ENCODE measurements at places on chromosomes 5 and 9.

- peak; percentile 27 for DNase-seq
Observed at GRCh38 chr9:87725900-87726709, at the start of gene CTSL. Gene CTSL, plus strand, starts transcription at chr9:87726119. Its CDS starts 1,485 bp downstream, at chr9:87727604.

DNA sequence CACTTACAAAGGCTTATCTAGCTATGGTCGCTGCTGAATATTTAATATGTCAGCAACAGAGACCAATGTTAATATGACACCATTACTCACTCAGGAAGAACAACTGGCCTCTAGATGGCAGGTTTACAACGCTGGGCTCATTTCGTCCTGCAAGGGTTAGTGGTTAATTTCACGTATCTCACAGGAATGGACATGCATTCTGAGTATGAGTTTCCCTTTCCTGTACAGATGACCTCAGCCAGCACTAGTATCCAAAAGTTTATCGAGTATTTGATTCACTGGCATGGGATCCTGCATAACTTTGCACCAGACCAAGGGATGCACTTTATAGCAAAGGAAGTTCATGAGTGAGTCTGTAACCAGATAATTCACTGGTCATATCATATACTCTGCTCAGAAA, 8.7 kb upstream of the TRPC7 start:
- DNase-seq, result no peak

- DNase-seq, result peak; percentile 63
Observed at GRCh38 chr9:112487008-112487798, 576 bp downstream of the KIAA1958 start.

GRCh38 chr5:132760601-132761317, 13.5 kb downstream of the CCNI2 start:
- DNase-seq, result no peak

DNA sequence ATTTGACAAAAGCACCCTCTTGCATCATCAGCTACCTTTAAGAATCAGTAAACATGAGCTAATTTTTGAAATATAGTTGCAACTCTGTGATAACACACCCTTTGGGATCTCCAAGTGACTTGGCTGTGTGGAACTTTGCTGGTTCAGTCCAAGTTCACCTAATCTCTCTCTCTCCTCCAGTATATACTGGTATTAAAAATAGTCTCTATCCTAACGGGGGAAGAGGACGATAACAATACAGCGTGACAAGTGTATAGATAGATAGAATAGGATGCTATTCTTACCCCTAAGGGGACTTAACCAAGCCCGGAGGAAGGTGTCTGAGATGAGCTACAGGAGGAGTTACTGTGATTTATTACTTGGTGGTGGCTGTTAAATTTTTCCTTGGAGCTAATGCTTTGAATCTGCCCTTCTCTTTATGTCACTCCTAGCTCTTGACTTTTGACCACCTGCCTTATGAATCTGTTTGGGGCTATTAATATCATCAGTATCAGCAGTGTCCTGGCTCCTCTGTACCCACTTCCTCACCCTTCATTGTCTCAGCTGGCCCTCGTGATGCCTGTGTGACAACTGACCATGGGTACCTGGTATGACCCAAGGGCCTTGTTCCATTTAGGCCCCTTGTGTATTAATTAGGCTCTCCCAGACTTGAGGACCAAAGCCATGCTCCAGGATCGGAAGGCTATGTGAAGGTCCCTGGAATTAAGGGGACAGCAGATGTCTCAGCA, 223.9 kb downstream of the SREK1 start:
- no peak for DNase-seq

GRCh38 chr5:115855959-115856358, 14.2 kb downstream of the AP3S1 start:
- no peak for DNase-seq

GRCh38 chr9:91690540-91691249, 259.3 kb downstream of the ROR2 start:
- no peak for DNase-seq

- no peak for DNase-seq
Observed at GRCh38 chr9:76707510-76707909, 56.7 kb upstream of the PCA3 start.

- DNase-seq, result no peak
Observed at GRCh38 chr5:53490747-53491146, 10.3 kb downstream of the FST start.

DNA sequence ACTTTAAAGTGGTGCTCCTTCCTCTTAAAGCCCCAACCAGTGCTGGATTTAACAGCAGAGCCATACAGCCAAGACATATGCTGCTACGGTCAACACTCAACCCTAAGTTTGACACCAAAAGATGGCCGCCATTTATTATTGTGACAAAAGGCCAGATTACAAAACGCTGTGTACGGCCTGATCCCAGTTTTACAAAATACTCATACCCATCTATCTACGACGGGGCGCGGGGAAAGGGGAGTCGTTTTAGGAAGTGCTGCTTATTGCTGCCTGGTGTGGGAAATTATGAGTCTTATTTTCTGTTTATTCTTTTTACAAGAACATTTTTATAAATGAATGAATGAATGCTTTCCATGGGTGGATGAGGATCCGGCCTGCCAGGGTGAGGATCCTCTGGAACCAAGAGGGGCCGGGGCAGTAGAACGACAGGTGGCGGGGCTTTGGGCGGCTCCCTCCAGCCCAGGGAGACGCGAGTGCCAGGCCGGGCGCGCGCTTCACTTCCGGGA, 457 bp upstream of the IDNK start:
- DNase-seq, result no peak

DNA sequence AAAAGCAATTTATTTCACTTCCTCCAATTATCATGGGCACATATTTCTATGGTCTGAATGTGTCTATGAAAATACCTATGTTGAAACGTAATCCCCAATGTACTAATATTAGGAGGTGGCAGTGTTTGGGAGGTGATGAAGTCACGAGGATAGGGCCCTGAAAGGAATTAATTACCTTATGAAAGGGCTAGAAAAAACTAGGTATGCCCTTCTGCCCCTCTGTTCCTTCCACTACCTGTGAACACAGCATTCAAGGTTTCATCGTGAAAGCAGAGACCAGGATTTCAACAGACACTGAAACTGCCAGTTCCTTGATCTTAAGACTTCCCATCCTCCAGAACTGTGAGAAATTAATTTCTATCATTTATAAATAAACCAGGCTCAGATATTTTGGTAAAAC, 1037.1 kb upstream of the C9orf72 start:
- no peak for DNase-seq

GRCh38 chr5:73917891-73918290, 291.9 kb downstream of the ARHGEF28 start:
- DNase-seq, result no peak

DNA sequence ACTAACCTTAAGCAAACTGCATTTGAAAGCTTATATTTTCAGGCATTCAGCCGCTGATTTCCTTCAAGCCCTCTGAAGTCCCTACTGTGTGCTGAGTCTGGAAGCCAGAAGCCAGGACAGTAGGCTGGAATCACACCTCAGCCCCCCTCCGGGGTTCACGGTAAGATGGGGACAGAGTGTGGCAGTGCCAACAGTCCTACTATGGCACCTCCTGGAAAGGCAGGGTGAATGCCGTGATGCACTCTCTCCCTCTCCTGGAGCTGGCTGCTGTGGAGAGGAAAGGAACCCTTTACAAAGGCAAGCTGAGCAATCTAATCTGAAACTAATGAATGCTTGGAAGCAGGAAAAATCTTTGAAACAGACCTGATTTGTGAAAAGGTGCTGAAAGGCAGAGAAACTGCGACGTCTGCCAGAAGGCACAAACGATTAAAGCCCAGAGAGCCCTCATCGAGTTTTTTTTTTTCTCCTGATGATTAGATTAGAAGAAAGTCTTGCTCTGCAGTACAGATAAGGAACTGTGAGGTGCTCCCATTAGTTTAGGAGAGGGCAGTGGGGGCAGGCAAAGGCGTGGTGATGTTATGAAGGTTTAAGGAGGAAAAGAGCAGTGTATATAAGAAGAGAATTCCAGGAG, 21.0 kb downstream of the ANKH start:
- no peak for DNase-seq

- DNase-seq, result no peak
Observed at GRCh38 chr5:12175914-12176585, 271.8 kb upstream of the CTNND2 start.

GRCh38 chr5:9930156-9930555, 300.0 kb upstream of the TAS2R1 start:
- DNase-seq, result no peak

DNA sequence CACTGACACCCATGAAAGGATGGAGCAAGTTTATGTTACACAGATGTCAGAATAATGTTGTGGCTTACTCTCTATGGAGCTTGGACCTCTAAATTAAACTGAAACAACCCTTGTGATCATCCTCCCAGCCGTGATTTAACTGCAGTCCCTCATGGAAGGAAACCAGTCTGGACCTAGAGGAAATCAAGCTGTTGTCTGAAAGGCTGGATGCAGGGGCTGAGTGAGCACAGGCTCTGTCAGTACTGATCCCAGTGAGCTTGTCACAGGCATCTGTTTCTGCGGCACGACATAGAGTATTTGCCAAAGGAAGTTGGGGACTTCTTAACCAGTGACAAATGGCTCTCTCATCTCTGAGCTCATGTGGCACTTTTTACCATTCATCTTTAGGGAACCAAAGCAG, 282.9 kb upstream of the MAP3K1 start:
- DNase-seq, result no peak

GRCh38 chr5:99928490-99928889, 606.7 kb upstream of the FAM174A start:
- DNase-seq, result no peak

GRCh38 chr5:167036585-167036984, 1254.9 kb upstream of the WWC1 start:
- no peak for DNase-seq

GRCh38 chr9:37036371-37036775, 2.3 kb upstream of the PAX5 start:
- no peak for DNase-seq

DNA sequence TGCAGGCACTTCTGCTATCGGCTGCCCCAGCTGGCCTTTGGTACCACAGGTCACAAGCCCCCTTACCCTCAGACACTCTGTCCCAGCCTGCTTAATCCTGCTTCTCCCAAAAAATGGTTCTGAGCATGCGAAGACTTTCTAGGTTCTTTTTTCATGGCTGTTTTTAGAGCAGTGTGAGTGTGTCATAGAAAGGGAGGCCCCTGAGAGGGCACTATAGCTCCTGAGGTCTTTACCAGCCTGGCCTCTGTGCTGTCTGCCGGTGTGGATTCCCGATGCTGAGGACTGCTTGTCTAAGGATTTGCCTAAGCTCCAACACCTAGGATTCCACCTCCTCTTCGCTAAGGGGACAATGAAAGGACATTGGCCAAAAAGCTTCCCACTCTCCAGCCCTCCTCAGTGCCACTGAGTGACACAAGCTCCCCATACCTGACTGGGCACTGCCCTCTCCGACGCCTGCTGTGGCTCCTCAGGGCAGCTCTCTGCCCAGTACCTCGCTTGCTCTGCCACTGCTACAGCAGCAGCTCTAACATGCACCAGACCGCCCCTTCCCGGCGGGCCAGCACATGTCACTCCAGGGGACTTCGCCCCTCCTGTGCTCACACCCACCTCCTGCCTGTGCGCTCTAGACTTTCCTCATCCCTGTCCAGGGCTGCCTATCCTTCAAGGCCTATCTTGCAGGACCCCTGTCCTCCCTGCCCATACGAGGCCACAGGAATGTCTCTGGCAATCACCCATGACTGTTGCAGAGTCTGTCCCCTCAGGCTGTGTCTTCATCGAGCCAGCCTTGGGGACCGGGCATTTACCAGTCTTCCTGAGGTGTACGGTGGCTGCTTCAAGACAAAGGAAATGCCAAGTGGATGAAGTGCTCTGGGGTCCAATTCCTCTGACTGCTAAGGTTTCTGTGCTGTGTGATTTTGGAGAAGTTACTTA, 21.0 kb downstream of the MACROH2A1 start:
- DNase-seq, result no peak

DNA sequence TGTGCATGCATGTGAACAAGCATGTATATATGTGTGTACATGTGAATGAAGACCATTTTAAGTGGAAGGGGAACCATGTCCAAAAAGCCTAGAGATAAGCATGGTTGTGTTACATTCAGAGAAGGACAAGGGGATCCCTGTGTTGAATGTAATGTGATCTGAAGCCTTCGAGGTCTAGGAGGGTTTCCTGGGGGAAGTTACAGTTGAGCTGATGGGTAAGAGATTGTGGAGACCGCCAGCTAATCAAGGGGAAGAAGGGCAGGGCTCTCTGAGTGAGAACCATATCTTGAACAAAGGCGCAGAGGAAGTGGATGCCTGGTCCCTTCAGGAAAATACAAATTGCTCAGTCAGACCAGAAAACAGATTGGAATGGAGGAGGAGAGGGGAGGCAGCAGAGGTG, 45.5 kb upstream of the TNFSF15 start:
- no peak for DNase-seq

- no peak for DNase-seq
Observed at GRCh38 chr9:120677965-120678364, 36.3 kb downstream of the MEGF9 start.

GRCh38 chr5:73558950-73559349, 6.5 kb downstream of the ANKRA2 start:
- no peak for DNase-seq

DNA sequence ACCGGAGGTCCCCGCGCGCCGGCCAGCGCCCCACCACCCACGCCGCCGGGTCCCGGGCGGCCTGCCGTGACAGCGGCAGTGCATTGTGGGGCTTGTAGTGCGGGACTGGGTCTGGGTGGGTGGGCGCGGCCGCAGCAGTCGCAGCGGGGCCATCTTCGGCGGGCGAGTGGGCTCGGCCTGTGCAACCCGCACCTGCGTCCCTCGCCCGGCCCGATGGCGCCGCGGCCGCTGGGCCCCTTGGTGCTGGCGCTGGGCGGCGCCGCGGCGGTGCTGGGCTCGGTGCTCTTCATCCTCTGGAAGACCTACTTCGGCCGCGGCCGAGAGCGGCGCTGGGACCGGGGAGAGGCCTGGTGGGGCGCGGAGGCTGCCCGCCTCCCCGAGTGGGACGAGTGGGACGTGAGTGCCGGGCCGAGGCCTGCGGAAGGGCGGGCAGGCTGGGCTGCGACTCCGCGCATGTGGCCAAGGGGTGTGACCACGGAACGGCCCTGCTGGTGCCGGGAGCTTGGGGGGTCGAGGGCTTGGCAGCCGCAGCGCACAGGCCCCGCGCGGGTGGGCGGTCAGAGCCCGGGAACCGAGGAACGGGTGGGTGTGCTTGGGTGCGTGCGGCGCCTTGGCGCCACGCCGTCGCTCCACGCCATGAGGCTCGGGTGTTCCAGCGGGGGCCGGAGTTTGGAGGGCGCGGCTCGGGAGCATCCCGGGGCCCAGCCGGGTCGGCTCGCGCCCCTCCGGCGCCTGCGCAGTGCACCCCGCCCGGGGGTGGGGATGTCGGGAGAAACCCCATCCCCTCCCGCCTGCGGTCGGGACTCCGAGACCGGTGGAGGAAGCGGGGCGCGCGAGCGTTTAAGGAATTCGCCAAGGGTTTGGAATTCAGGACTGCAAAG, at the start of gene ARL10:
Gene ARL10 (plus strand): TSS at position 137 of the 881 bp plus-strand sequence. CDS start 77 bp downstream, at position 214.
- DNase-seq, result peak; percentile 33

Data from stimulated activated naive CD4-positive, alpha-beta T cell (primary cell).